Fibroblast of lung (primary cell): ENCODE measurements at places on chromosomes 4 and X. TPM values are rescaled to one million over a fixed set of nuclear protein-coding genes. Genes with fewer than 3 reads are reported as not detected.

GRCh38 chr4:17093481-17093880 is 195.0 kb upstream of the LDB2 start:
- no peak for DNase-seq

DNA sequence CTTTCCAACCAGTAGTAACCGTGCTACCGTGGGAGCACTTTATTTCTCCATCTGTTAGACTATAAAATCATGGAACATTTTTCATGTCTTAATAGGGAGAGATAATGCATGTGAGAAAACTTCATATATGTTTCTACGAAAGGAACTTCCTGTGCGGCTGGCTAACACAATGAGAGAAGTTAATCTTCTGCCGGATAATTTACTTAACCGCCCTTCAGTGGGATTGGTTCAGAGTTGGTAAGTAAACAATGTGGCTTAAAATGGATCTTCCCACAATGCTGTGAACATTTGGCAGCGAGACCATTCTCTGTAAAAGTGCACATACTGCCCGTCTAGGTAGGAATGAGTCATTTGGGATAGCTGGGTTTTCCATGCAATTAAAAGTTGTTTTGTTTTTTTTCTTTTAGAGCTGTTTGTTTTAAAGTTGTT is 29.6 kb downstream of the PDK3 start:
- DNase-seq: peak; percentile 87

GRCh38 chrX:118189000-118189399 is 72.4 kb upstream of the KLHL13 start:
- DNase-seq: no peak

DNA sequence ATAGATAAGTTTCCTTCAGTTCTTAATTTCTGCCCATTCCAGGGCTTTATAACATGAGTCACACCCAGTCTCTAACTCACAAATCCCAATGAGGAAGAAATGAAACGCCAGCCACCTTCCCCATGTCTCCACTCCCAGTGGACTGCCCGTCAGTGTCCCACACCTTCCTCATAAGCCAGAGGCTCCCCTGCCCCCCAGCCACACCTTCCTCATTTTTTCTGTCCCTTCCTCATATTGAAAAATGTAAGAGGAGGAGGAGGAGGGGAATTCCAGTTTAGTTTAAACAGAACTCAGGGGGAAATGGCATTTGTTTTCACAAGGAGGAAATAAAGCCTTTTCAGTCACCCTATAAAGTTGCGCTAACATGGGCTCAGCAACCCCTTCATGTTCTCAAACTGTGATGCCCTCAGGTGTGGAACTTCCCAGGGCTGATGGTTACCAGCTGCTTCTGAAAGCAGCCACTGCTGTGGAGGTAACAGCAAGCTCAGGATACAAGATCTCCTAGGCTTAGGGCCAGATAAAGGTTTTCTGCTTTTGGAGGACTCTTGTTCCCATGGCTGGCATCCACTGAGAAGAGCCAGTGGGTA is 97.8 kb downstream of the PARM1 start:
- DNase-seq: no peak

DNA sequence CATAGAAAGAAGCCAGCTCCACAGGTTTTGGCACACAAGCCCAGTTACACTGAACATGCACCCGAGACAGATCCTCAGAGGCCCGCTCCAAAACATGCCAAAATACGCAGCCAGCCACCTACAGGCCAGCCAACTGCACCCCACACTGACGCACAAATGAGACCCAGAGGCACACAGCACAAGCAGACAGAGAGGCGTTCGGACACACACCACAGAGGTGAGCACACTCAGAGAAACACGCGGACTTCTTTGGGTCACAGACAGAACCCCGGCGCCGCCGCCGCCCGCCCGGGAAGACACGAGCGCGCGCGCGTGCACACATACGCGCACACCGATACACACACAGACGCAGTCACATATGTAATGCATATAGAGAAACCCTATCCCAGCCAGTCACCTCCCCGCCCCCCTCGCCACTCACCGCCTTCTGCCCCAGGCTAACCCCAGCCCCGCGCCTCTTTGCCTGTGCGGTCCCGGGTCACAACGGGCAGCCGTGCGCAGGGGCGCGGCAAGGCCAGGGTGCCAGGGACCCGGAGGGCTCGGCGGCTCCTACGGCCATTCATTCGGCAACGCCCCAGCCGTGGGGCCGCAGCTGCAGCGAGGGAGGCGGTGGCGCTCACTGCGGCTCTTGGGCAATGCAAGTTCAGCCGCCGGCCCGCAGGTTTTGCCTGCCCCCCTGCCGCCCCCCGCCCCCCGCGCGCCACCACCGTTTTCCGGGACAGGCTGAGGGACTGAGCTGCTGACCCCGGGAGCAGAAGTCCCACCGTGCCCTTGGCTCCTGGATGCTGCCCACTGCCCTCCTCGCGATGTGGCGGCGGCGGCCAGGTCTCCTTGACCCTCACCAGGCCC is 553 bp downstream of the SEPTIN6 start:
- peak; percentile 74 for DNase-seq

- DNase-seq: no peak
These were observed 28.1 kb downstream of the LGI2 start for GRCh38 chr4:25002681-25003080.

GRCh38 chr4:41791557-41791956 is 43.0 kb upstream of the PHOX2B start:
- no peak for DNase-seq

DNA sequence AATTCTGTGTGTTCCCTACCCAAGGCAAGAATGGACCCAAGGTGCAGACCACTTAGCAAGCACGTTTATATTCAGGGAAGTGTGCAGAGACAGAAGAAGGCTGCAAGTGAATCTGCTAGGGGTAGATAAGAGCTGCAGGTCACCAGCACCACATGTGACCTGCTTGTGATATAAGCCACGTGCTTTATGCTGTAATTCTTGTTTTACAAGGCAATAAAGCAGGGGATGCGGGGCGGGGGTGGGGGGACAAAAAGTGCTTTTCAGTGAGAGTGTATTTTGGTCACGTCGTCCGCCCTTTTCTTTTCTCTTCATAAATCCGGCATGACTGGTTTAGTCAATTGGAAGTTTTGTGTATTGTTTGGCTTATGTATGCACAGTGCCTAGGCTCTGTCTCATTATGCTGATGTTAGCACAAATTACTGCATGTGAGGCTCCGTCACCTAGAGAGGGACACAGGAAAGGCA is 192.7 kb downstream of the RBMX2 start:
- DNase-seq: no peak

DNA sequence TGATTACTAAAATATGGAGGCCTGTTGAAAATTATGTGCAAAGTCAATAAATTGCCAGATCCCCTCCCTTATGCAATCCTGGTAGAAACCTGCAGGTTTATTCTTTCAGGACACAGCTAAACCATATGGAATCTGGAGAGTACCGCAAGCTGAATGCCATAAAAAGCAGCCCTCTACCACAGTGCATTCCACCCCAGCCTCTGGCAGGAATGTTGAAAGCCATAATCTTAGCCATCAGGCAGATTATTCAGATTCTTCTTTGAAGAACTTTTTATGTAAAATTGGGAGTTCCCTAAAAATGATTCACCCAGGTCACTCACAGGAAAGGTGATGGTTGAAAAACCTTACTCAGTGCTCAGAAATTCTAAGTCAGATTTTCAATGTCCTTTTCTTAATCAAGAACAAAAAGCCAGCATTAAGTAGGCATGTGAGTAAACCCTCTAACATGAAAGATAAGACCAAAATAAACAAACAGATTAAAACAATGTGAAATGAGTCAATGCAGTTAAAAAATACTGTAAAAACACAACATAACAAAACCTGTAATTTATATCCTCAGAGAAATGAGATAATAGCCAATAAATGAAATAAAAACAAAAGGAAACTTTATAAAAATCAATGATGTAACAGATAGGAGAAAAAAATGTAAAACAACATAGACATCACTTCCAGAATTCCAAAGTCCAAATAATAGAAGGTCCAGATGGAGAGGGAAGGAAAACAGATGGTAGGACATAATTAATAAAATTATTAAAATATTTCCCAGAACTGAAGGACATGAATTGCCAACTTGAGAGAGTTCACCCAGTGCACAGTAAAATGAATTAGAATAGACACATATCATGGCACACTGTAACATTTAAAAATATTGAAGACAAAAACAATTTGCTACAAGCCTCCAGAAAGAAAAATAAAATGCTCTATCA is 226.9 kb downstream of the FSTL5 start:
- peak; percentile 18 for DNase-seq

DNA sequence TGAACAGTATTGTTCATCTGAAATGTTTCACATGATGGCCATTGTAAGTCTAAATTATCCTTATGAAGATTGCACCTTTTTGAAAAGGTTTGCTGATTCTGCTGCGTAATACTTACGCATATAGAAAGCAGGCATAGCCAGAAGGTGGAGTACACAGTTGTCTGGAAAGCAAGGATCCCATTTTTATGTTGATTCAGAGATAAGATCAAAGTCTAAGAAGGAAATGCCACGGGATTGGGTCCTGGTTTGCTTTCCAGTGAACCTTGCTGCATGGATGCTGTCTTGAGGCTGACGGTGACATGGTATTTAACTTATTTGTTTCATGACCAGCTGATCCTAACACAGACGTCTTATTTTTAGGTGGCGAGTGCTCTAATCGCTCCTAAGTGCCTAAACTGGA is 15.5 kb downstream of the MAGEA9B start:
- no peak for DNase-seq

- DNase-seq: no peak
These were observed 7.7 kb downstream of the SYN1 start for GRCh38 chrX:47611926-47612325.

DNA sequence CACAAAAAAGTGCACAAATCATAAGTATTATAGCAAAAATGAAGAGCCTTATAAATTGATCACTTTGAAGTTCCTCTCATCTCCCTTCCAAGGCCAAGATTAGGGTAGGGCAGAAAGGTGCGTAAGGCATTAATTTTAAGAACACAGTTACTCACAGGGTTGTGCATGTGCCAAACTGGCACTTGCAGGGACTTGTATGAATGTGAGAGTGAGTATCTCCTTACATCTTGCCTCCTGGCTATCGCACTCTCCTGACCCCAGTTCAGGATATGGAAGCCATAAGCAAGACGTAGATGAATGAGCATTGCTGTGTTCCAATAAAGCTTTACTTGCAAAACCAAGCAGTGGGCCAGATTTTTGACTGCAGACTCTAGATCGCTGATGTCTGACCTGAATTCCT is 510.1 kb upstream of the AADAT start:
- no peak for DNase-seq

- DNase-seq: no peak
These were observed 468.5 kb upstream of the FTHL17 start for GRCh38 chrX:31540313-31540712.

GRCh38 chrX:149004936-149005335 is 500.2 kb downstream of the IDS start:
- DNase-seq: no peak

TRIM61 gene
- total RNA-seq: 4.5 and 5.4 TPM in 2 replicates

FOXP3 gene
- under 0.01 TPM in 1 of 2 replicates, not detected in the other for total RNA-seq

NMU gene
- total RNA-seq: not detected in 2 replicates

SLC4A4 gene
- 9.8 and 12.2 TPM in 2 replicates for total RNA-seq

BRCC3 gene
- 9.5 and 12.1 TPM in 2 replicates for total RNA-seq

CAPN6 gene
- under 0.01 TPM in 1 of 2 replicates, not detected in the other for total RNA-seq
